ENCODE measurements at places on chromosomes 12 and 14. TPM values are rescaled to one million over a fixed set of nuclear protein-coding genes. Genes with fewer than 3 reads are reported as not detected.
A peak's percentile ranks its signal among the peaks of the same experiment; 100 is the strongest.

GRCh38 chr12:6839482-6840201 lies 1.1 kb upstream of the GNB3 start:
- no peak for DNase-seq
- H3K4me1 ChIP-seq, result peaks cover 4% of the 10 kb centered on the region
- H3K27ac ChIP-seq, result no peak overlapping the region
- H3K36me3 ChIP-seq, result no peaks in the 10 kb centered on the region

DNA sequence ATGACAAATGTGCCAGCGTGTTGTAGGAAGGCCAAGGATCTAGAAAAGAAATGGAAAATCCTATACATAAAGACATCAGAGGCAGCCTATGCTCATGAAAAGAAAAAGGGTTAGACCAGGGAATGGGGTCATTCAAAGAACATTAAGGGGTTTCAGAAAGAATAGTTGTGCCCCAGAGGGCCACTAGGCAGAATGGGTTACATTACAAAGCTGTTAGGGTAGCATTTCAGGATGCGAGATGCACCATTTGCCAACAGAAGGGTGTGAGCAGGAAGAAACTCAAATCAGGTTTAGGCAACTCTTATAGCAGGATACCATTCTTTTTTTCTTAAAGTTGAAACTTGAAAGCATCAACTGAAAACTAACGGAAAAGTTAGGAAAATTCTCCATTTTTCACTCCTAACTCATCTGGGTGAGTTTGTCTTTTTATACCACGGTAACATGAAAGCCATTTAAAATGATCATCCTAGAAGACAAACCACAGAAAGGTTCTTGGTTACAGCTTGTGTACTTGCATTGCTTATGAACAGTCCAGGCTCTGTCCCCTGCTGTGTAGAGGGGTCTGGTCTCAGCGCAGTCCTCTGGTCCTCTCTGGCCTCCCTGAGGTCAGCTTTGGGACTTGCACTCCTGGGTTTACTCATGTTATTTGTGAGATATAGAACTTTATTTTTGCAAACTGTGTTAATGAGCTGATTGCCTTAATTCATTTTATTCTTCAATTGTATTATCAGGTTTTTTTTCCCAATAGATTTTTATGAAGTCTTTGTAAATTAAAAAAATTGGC lies 209.1 kb downstream of the DACT1 start:
- no peaks in the 10 kb centered on the region for H3K27me3 ChIP-seq
- no peaks in the 10 kb centered on the region for H3K4me1 ChIP-seq
- H3K4me3 ChIP-seq, result no peak overlapping the region
- H3K27ac ChIP-seq, result no peak overlapping the region
- no peaks in the 10 kb centered on the region for H3K36me3 ChIP-seq
- DNase-seq, result no peak

DNA sequence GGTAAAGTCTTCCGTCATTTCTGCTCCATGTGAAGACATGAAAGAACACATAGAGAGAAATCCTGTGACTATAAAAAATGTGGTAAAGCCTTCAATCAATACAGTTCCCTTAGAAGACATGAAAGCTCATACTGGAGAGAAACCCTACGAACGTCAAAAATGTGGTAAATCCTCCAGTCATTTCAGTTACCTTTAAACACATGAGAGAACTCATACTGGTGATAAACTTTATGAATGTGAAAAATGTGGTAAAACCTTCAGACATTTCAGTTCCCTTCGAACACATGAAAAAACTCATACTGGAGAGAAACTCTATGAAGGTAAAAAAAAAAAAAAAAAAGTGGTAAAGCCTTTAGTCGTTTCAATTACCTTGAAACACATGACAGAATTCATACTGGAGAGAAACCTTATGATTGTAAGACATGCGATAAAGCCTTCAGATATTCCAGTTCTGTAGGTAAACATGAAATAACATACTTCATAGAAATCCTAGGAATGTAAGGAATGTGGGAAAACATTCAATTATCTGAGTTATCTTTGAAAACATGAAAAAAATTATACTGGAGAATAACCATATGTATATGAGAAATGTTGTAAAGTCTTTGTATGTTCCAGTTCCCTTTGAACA lies 60.4 kb downstream of the MAP4K5 start:
- H3K27me3 ChIP-seq, result no peaks in the 10 kb centered on the region
- no peak overlapping the region for H3K27ac ChIP-seq
- H3K4me3 ChIP-seq, result no peak overlapping the region
- H3K4me1 ChIP-seq, result peaks cover 7% of the 10 kb centered on the region

- no peak for DNase-seq
- H3K27me3 ChIP-seq, result no peaks in the 10 kb centered on the region
- H3K4me3 ChIP-seq, result no peak overlapping the region
Observed at GRCh38 chr14:74988131-74988530, 14.6 kb upstream of the EIF2B2 start.

DNA sequence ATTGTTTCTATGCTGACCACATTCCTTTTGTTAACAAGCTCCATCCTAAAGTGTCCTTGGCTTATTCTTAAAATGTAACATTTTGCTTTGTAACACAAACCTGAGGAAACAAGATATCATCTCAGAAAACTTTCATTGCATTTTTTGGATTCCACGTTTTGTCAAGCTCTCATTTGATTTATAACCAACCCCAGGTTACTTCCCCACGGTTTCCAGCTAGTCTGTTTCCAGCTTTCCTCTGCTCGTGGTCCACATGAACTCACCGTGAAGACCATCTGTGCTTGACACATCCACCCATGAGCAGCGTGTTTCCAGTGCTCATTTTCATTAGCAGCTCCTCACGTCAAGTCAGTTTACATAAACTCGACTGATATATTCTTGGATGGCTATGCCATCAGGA lies 6.4 kb upstream of the NKX2-8 start:
- peaks cover 55% of the 10 kb centered on the region for H3K27me3 ChIP-seq
- H3K4me3 ChIP-seq, result no peak overlapping the region
- no peak overlapping the region for H3K27ac ChIP-seq
- H3K4me1 ChIP-seq, result no peaks in the 10 kb centered on the region
- no peaks in the 10 kb centered on the region for H3K36me3 ChIP-seq
- no peak for DNase-seq

DNA sequence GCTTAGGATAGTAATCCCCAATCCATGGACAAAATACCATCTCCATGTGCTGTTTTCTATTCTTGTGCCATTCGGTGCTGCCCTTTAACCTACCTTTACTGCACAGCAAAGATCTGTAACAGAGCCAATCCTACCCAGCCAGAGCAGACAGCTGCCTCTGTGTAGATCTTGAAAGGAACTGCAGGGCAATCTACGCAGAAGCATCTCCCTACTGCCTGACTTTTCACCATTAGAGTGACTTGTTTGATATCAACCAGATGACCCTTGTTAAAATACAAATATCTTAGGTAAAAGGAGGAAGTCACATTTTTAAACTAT lies 33.9 kb upstream of the PPM1A start:
- H3K36me3 ChIP-seq, result no peaks in the 10 kb centered on the region
- H3K27me3 ChIP-seq, result peaks cover 2% of the 10 kb centered on the region
- no peak for DNase-seq
- H3K4me1 ChIP-seq, result no peaks in the 10 kb centered on the region
- H3K4me3 ChIP-seq, result no peak overlapping the region

- peak overlapping the region; percentile 56 for H3K4me3 ChIP-seq
- H3K4me1 ChIP-seq, result no peaks in the 10 kb centered on the region
- no peaks in the 10 kb centered on the region for H3K36me3 ChIP-seq
- no peaks in the 10 kb centered on the region for H3K27me3 ChIP-seq
Observed at GRCh38 chr14:95059126-95059525, 98.2 kb downstream of the DICER1 start.

DNA sequence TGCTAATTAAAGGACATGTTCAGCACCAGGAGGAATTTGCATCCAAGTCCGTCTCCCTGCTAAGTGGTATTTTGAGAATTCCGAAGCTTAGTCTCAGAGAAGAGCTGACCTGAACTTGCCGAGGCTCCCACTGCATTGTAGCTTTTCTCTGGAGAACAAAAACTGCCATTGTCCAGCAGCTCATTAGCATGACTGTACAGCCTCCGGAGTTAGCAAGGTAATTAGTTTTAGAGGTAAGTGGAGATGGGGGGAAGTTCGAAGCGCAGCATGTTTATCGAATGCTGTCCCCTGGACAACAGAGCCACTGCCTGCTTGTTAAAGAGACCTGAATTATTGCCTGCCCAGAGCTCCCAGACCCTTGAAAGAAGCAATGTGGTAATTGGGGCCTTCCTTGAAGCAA lies 160.3 kb upstream of the PELI2 start:
- no peak overlapping the region for H3K4me3 ChIP-seq
- DNase-seq, result no peak
- H3K4me1 ChIP-seq, result no peaks in the 10 kb centered on the region
- H3K36me3 ChIP-seq, result no peaks in the 10 kb centered on the region
- H3K27ac ChIP-seq, result no peak overlapping the region

GRCh38 chr14:106038263-106038662 lies 511.9 kb downstream of the TMEM121 start:
- peak overlapping the region; percentile 7 for H3K4me3 ChIP-seq
- no peaks in the 10 kb centered on the region for H3K36me3 ChIP-seq
- no peak for DNase-seq
- no peak overlapping the region for H3K27ac ChIP-seq

GRCh38 chr12:32983968-32984367 lies 87.4 kb upstream of the PKP2 start:
- H3K36me3 ChIP-seq, result no peaks in the 10 kb centered on the region
- no peaks in the 10 kb centered on the region for H3K4me1 ChIP-seq
- no peak overlapping the region for H3K4me3 ChIP-seq
- peaks cover 14% of the 10 kb centered on the region for H3K27me3 ChIP-seq
- DNase-seq, result no peak
- H3K27ac ChIP-seq, result no peak overlapping the region

- DNase-seq, result no peak
- H3K27ac ChIP-seq, result no peak overlapping the region
- H3K4me3 ChIP-seq, result no peak overlapping the region
- H3K27me3 ChIP-seq, result no peaks in the 10 kb centered on the region
Observed at GRCh38 chr12:116050275-116050674, 227.2 kb downstream of the MED13L start.

DNA sequence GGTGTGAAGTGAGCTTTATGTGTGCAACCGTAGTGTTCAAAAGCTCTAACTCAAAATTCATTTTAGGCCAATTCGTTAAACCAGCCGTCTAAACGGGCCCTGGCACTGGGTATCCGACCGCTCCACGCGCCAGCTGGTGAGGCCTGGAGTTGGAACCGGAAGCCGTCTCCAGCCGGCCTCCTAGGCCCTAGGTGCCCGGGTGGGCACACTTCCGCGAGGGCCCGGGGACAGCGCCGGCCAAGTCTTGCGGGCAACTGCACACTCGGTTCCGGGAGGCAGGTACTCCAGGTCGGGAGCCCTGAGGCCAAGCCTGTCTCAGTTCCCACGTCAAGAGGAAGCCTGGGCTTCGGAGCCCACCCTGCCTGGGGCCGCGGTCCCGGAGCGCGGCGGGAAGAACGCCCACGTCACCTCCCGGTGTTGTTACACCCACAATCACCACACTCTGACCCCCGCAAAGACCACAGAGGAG lies 16.2 kb downstream of the OTX2 start:
- H3K4me1 ChIP-seq, result peaks cover 11% of the 10 kb centered on the region
- H3K27ac ChIP-seq, result no peak overlapping the region
- H3K4me3 ChIP-seq, result no peak overlapping the region
- DNase-seq, result no peak

GRCh38 chr12:100337727-100338126 lies 19.1 kb upstream of the SLC17A8 start:
- no peak overlapping the region for H3K27ac ChIP-seq
- peaks cover 76% of the 10 kb centered on the region for H3K36me3 ChIP-seq
- no peaks in the 10 kb centered on the region for H3K27me3 ChIP-seq
- DNase-seq, result no peak
- no peaks in the 10 kb centered on the region for H3K4me1 ChIP-seq

GRCh38 chr12:65631621-65632111 lies 192.6 kb upstream of the HMGA2 start:
- H3K27me3 ChIP-seq, result peaks cover 4% of the 10 kb centered on the region
- H3K36me3 ChIP-seq, result no peaks in the 10 kb centered on the region
- no peaks in the 10 kb centered on the region for H3K4me1 ChIP-seq

- H3K4me3 ChIP-seq, result no peak overlapping the region
- H3K36me3 ChIP-seq, result no peaks in the 10 kb centered on the region
- H3K4me1 ChIP-seq, result peaks cover 14% of the 10 kb centered on the region
- DNase-seq, result no peak
- no peaks in the 10 kb centered on the region for H3K27me3 ChIP-seq
Observed at GRCh38 chr12:123488539-123489230, 30.7 kb downstream of the SNRNP35 start.

DNA sequence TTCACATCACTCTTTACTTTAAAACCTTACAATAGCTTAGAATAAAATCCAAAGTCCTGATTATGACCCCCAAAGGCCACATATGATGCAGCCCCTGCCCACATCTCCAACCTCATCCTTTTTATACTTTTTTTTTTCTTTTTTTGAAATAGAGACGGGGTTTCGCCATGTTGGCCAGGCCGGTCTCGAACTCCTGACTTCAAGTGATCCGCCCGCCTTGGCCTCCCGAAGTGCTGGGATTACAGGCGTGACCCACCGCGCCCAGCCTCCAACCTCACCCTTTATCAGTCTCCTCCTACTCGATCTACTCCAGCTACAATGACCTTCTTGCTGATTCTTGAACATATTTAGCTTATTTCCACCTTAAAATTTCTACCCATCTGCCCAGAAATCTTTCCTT lies 1.2 kb upstream of the MAPKAPK5 start:
- H3K27ac ChIP-seq, result peak overlapping the region; percentile 99
- no peaks in the 10 kb centered on the region for H3K36me3 ChIP-seq
- DNase-seq, result no peak
- H3K4me1 ChIP-seq, result peaks cover 57% of the 10 kb centered on the region
- H3K4me3 ChIP-seq, result peak overlapping the region; percentile 97

- DNase-seq, result no peak
- H3K27ac ChIP-seq, result no peak overlapping the region
- H3K4me3 ChIP-seq, result no peak overlapping the region
- no peaks in the 10 kb centered on the region for H3K36me3 ChIP-seq
- no peaks in the 10 kb centered on the region for H3K27me3 ChIP-seq
- peaks cover 2% of the 10 kb centered on the region for H3K4me1 ChIP-seq
Observed at GRCh38 chr12:116666305-116666673, 71.6 kb downstream of the SPRING1 start.

GRCh38 chr14:53330441-53330840 lies 177.3 kb upstream of the DDHD1 start:
- no peaks in the 10 kb centered on the region for H3K36me3 ChIP-seq
- H3K27me3 ChIP-seq, result no peaks in the 10 kb centered on the region
- H3K4me3 ChIP-seq, result no peak overlapping the region
- H3K4me1 ChIP-seq, result no peaks in the 10 kb centered on the region
- H3K27ac ChIP-seq, result no peak overlapping the region

DNA sequence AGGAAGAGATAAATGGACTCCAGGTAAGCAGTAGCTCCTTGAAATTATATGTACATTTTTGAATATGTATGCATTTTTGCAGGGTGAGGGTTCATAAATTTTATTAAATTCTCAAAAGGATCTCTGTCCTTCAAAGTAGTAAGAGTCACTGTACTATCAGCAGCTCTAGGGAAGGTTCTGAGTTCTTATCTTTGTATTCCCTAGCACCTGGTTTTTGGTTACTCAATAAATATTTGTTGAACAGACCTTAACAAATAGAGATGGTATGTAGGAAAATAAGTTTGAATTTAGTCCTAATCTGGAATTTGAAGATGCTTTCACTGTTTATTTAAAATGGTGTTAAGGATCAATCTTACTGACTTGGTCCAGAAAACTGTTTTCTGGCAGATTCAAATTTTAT lies 18.3 kb downstream of the LEMD3 start:
- H3K27me3 ChIP-seq, result no peaks in the 10 kb centered on the region
- no peak for DNase-seq
- no peak overlapping the region for H3K27ac ChIP-seq
- H3K36me3 ChIP-seq, result peaks cover 31% of the 10 kb centered on the region
- no peak overlapping the region for H3K4me3 ChIP-seq

The BCDIN3D gene
- 7.1 TPM for polyA plus RNA-seq

The CCDC175 gene
- not detected for polyA plus RNA-seq

The KSR2 gene
- polyA plus RNA-seq, result not detected

The RHEBL1 gene
- polyA plus RNA-seq, result 3.0 TPM

The ALKBH2 gene
- polyA plus RNA-seq, result 11.5 TPM

The MMP17 gene
- polyA plus RNA-seq, result not detected

The CPNE6 gene
- polyA plus RNA-seq, result not detected

The EML5 gene
- polyA plus RNA-seq, result 0.23 TPM

The SLC8A3 gene
- not detected for polyA plus RNA-seq

The EMP1 gene
- polyA plus RNA-seq, result not detected

The IFNG-AS1 gene
- polyA plus RNA-seq, result 1.3 TPM
